ENCODE measurements at places on chromosomes 12 and 14.

GRCh38 chr12:120872487-120872886, 31.7 kb downstream of the SPPL3 start:
- no peak for DNase-seq

DNA sequence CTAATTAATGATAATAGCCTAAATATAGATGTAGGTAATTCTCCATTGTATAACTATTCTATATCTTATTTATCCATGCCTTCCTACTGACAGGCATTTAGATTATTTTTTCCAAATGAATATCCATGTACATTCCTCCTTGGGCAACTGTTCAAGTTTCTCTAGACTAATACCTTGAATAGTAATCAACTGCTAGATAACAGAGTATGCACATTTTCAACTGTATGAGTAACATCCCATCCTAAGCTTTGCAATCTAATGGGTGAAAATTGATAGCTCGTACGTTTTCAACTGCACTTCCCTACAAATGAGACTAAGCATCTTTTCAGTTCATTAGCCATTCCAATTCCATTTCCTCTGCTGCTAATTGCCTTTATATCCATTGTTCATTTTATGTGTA, 37.0 kb downstream of the YAF2 start:
- no peak for DNase-seq

GRCh38 chr12:3770891-3771290, 18.0 kb upstream of the CRACR2A start:
- peak; percentile 65 for DNase-seq

DNA sequence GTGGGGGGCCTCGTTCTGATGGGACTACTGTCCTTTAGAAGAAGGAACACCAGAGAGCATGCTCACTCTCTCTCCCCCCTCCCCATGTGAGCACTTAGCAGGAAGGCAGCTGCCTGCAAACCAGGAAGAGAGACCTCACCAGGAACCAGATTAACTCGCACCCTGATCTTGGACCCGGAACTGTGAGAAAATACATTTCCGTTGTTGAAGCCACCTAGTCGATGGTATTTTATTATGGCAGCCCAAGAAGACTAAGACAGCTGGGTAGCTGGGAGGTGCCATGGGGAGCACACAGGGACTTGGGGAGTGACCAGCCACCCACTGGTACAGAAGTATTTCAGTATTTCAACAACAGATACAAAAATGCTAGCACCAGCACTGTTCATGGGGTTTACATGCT, 59.0 kb downstream of the VCPKMT start:
- no peak for DNase-seq

- DNase-seq, result peak; percentile 89
Measured at GRCh38 chr14:77040741-77041653, 12.5 kb upstream of the IRF2BPL start.

GRCh38 chr14:91420686-91421085, 3.1 kb upstream of the CCDC88C start:
- DNase-seq, result no peak

- no peak for DNase-seq
Measured at GRCh38 chr12:128969480-128970055, 116.3 kb downstream of the GLT1D1 start.

- DNase-seq, result peak; percentile 75
Measured at GRCh38 chr12:53006810-53007309, 604 bp downstream of the EIF4B start.

DNA sequence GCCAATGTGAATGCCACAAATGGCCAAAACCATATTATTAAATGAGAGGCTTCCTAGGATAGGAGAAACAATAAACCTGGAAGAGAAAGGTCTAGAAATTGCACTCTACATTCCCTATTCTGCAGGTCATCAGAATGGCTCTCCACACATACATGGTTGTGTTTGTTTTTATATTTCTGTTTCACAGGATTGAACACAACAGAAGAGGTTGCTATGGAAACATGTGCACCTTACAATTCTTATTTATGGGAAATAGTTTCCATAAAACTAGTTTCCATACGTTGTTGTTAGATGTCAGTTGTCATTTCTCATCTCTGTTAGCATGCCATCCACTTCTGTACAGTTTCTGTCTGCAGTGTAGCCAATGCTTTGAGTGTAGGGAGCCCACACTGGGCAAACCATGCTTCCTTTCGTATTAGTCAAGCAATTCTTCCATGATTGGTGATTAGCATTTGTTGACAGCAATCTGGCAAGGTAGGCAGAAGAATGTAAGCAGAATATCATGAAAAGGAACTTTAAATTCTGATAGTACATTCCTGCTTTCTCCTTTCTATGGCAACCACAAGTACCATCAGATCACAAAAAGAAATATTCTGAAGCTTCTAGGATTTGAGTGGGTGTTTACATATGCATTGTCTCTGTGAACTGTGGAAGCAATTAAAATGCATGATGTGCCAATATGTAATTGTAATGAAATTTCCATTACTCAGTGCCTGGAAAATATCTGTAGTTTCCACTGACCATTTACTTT, 141.6 kb upstream of the AVPR1A start:
- no peak for DNase-seq
